Right cardiac atrium (tissue), 5 donors: ENCODE measurements at places on chromosomes 5 and 9.

GRCh38 chr9:28073270-28073669 lies 500.0 kb upstream of the C9orf72 start:
- DNase-seq: no peak

GRCh38 chr5:7415587-7416535 lies 19.9 kb downstream of the ADCY2 start:
- no peak for DNase-seq

- no peak for DNase-seq
These were observed 49.4 kb upstream of the DHFR start for GRCh38 chr5:80704221-80704620.

DNA sequence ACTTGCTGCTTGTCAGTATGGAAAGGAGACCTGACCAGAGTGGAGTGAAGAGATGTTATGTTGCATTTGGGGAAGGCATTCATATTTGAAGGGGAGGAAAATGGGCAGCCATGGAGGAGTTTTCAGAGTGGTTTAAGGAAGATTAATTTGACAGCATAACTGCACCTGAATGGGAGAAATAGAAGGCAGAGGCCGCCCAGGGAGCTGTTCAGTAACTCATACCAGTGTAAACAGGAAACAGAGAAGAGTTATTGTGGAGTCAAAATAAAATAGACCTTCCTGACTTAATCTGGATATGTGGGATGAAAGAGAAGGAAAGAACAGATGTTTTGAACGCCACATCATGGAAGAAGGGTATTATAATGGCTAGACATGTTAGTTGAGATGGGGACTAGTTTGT lies 13.4 kb downstream of the SLC44A1 start:
- DNase-seq: no peak

GRCh38 chr5:20832204-20833080 lies 844.4 kb upstream of the CDH18 start:
- no peak for DNase-seq

- DNase-seq: no peak
These were observed 189.9 kb upstream of the SMC2 start for GRCh38 chr9:103904242-103904641.

- DNase-seq: no peak
These were observed 2.7 kb downstream of the HSPB3 start for GRCh38 chr5:54458221-54458620.

GRCh38 chr5:116976767-116977166 lies 402.1 kb upstream of the SEMA6A start:
- no peak for DNase-seq

DNA sequence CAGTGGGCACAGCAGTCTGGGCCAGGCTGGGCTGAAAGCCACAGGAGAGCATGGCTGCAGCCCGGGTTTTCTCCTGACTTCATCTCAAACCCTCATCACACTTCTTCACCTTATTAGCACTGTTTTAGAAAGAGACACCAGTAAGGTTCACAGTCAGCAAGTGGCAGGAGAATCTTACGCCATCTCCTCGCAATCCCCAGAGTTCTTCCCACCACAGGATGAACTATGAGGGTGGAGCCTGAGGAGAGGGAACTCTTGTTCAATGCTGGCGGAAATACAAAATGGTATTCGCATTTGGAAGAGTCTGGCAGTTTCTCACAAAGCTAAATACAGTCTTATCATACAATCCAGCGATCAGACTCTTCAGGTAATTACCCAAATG lies 14.7 kb downstream of the BICD2 start:
- DNase-seq: no peak

DNA sequence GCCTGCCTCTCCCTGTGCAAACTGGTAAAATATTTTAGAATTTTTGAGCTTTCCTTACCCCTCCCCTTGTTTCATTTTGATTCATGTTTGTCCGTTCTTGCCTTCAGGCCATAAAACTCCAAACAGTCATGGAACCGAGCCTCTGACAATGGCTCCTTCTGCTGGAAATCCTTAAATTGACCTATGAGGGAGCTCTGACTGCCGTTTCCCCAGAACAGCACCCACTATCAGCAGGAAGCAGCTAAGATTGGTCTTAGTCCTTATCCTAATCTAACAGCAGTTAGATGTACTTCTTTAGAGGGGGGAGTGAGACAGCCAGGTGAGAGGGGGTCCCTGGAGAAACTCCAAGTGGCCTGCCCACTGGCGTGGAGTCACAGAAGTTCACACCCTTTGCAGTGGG lies 106.7 kb downstream of the FAM174A start:
- DNase-seq: no peak

GRCh38 chr5:164909673-164910072 lies 1404.3 kb downstream of the MAT2B start:
- DNase-seq: no peak

- DNase-seq: no peak
These were observed 9.5 kb downstream of the FGF18 start for GRCh38 chr5:171428809-171429542.

DNA sequence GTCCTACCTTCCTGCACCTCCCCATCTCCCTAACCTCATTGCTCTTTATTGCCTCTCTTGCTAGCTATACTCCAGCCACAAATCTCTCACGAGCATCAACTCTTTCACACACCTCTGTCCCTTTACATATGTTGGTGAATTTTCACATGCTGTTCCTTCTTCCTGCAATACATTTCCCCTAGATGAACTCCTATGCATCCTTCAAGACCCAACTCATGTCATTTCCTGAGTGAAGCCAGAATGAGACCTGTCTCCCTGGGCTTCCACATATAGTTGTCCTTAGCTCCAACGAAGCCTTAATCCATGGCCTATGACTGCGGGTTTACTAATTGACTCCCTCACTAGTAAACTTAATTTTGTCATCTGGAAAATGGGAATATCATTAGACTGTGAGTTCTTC lies 297.3 kb upstream of the PANK3 start:
- no peak for DNase-seq

DNA sequence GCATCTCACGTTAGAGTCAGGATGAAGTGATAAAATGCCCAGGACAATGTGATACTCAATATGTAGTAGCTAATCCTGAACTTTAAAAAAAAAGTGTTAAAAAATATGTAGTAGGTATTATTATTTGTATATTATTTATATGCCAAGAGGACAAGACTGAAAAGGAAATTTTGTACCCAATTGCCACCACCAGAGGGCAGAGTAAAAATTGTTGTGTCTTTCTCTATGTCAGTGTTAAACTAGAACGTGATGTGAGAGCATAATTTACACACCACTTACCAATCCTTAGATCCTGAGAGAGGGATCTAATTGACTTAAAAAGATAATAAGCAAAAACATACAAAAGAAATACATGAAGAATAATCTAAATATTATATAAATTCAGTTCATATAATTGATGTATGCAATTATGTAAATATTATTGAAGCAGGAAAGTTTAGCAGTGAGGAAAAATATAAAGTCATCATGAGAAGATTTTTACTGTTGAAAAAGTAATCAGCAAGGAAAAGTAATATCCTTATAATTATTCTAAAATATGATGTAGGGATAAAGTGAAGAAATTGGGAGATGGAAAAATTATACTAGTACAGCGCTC lies 288.9 kb downstream of the RAB3C start:
- DNase-seq: no peak

DNA sequence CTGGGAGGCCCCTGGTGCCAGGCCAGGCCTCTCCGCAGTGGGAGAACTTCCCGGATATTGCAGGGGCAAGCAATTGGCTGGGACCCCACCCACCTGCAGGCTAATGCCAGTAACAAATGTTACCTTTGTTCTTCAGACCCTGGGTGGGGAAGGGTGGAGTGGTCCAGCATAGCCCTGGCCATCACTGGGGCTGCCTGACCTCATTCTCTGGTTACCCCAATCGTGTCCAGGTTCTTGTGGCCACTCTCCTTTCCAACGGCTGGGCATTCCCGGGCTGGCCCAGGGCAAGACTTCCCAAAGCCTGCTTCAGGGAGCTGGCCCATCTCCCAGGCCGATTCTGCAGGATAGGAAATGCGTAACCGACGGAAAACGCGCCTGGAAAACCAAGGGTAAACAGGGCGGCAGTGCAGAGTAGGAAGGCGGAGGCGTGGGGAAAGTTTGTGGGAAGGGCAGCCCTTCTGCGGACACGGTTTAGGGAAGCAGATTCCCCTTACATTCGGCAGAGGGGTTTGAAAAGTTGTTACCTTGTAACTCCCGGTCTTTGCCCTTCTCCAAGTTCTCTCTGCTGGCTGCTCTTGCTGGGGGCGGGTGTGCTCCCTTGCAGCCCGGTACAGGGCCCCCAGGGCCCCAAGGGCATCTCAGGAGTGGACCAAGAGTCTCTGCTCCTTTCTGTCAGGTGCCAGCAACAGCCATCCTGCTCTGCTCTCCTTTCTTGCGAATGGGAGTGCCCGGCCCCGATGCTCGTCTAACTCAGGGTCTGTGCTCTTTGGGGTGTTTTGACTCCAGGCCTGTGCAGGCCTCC lies 3.5 kb downstream of the NRARP start:
- DNase-seq: peak; percentile 85

DNA sequence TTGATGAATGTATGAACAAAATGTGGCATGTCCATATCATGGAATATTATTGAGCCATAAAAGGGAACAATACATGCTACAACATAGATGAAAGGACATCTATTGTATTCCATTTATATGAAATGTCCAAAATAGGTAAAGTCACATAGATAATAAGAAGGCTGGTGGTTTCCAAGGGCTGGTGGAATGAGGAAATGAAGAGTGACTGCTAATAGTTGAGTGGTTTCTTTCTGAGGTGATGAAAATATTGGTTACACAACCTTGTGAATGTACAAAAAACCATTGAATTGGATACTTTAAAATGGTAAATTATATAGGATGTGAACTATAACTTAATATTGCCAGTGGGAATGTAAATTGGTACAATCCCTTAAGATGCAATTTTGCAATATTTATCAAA lies 5.2 kb downstream of the ARSB start:
- DNase-seq: no peak

- DNase-seq: no peak
These were observed 201.7 kb upstream of the NFIL3 start for GRCh38 chr9:91625331-91625730.

- peak; percentile 67 for DNase-seq
These were observed 808 bp downstream of the SPOCK1 start for GRCh38 chr5:137498301-137498735.

- DNase-seq: no peak
These were observed 539.6 kb upstream of the CLINT1 start for GRCh38 chr5:158398360-158399201.

- no peak for DNase-seq
These were observed 177.8 kb upstream of the PTGER4 start for GRCh38 chr5:40501711-40502444.

DNA sequence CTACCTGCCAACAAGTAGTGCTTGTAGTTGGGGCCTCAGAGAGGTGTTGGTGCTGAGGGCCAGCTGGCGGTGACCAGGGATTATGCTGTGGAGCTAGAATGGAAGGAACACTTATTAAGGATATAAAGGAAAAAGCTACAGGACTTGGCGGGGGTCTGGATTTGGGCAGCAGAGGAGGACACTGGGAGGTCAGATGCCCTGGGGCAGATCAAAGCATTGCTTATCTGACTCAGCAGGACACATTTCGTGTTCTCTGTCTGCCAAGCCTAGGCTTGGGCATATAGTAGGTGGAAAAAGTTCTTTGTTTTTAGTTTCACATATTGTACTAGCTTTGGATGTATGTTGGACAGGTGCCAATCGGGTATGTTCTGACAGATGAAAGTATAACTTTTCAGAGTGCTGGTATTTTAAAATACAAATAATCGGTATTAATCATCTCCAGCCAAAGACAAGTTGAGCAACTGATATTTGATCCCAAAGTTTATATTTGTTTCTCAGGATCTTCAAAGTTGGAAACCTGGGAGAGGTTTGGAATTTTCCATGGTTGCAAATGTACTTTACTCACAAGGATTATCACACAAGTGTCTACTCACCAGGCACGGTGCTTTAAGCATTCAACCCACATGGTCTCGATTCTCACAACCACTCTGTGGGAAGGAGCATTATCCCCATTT lies 69.4 kb downstream of the IQGAP2 start:
- DNase-seq: no peak

- no peak for DNase-seq
These were observed 414.2 kb downstream of the CCDC171 start for GRCh38 chr9:15967068-15967467.

GRCh38 chr9:87596862-87597261 lies 99.2 kb downstream of the DAPK1 start:
- DNase-seq: peak; percentile 81

- no peak for DNase-seq
These were observed 5.7 kb downstream of the CLTB start for GRCh38 chr5:176410486-176411180.

GRCh38 chr5:36172599-36172998 lies 20.7 kb downstream of the SKP2 start:
- no peak for DNase-seq

DNA sequence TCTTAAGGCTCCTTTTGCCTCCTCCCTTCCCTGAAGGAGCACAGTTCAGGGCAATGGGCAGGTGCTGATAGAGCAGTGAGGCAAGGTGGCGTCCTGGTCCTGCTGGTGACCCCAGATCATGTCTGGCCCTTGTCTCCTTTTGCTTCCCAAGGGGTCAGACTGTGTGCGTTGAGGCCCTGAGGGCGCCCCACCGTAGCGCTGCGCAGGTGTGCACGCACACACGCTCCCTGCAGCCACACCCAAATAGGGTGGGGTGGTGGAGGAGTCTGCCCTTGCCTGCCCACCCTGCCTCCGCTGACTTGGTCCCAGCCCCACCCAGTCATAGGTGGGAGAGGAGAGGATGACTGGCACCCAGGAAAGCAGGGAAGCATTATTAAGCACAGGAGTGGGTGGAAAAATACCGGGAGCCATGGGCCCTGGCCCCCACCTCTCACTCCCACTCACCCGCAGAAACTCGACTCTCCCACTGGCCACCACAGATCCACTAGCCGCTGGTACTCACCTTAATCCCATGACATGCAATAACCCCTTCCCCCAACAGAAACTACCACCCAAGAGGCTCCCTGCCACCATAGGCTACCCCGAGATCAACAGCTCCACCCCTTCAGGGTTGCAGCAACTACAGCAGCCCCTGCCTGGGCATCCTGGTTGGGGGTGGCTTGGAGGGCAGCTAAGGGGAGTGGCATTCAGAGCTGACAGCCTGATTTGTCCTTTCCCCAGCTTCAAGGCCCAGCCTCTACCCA lies 16.7 kb downstream of the PDLIM4 start:
- DNase-seq: peak; percentile 7

- DNase-seq: no peak
These were observed 15.3 kb downstream of the ASPN start for GRCh38 chr9:92467041-92467440.

GRCh38 chr9:137445930-137446431 lies 4.8 kb upstream of the ENTPD8 start:
- DNase-seq: peak; percentile 36
